Activated T-cell treated with anti-CD3 and anti-CD28 coated beads for 1 hour (primary cell): ENCODE measurements at places on chromosomes 3 and 15.
A peak's percentile ranks its signal among the peaks of the same experiment; 100 is the strongest.

DNA sequence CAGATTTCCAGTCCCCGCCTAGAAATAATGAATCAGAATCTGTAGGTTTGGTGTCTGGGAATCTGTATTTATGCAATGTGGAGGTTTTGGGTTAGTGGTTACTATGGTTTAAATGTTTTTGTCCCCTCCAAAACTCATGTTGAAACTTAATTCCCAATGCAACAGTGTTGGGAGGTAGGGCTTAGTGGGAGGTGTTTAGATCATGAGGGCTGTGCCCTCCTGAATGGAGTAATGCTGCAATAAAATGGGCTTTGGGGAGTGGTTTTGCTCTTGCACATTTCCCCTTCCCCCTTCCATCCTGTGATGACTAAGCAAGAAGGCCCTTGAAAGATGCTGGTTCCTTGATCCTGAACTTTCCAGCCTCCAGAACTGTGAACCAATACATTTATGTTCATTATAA, 9.2 kb upstream of the RFC4 start:
- no peak for DNase-seq

DNA sequence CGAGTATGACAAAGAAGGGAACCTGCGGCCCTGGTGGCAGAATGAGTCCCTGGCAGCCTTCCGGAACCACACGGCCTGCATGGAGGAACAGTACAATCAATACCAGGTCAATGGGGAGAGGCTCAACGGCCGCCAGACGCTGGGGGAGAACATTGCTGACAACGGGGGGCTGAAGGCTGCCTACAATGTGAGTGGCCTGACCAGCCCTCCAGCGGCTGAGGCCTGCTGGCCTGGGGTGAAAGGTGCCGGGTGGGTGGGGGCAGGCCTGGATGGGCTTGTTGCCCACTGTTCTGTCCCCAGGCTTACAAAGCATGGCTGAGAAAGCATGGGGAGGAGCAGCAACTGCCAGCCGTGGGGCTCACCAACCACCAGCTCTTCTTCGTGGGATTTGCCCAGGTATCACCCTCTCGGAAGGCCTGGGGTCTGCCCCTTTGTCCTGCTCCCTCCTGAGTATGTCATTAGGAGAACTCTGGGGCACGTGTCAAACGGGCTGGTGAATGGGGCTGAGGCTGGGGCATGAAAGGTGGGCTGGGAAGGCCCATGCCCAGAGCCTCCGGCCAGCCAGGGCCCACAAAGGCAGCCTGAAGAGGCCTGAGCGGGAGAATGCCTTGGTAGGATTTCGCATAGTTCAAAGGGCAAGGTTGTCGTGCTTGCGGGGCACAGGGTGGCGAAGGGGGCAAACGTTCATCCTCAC, 7.8 kb upstream of the PSMD2 start:
- DNase-seq, result no peak

DNA sequence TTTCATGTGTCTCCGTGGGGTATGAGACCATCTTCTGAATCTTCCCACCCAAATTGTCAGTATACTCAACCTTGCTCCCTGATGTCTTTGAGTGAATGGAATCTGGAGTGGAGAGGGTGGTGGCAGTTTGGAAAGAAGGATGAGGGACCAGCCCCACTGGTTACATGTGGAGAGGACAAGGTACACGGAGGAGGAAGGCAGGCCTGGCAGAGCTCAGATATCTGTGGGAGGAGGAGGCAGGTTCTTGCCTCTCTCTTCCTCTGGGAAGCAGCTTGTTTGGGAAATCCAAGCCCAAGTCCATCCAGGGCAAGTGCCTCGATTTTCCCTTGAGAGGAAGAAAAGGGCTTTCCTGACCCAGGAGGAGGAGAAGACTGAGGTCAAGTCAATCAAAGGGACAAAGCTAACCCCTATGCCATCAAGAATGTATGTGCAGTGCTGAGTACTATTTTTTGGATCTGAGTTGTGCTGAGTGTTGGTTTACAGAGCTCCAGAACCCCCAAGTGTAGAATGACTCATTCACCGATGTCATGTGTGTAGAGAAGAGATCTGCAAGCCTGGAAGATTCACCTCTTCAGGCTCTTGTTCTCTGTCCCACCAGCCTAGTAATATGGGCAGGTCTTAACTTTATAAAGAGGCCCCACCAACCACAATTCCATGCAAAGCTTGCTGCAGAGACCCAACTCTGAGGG, 19.8 kb upstream of the LOXL1 start:
- DNase-seq, result no peak

- DNase-seq, result no peak
These were observed 146.7 kb downstream of the FBN1 start for GRCh38 chr15:48498828-48499227.

DNA sequence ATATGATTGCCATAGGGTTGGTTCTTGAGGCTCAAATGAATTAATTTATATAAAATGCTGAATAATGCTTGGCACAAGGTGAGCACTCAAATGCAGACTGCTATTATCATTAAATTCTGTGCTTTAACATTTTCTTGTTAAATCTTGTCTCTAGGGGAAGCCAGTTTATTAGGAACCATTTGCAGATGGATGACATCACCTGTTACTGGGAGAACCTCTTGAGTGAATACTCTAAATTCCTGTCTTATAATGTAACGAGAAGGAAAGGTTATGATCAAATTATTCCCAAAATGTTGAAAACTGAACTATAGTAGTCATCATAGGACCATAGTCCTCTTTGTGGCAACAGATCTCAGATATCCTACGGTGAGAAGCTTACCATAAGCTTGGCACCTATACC, 6.2 kb upstream of the TIMMDC1 start:
- no peak for DNase-seq

- no peak for DNase-seq
These were observed 10.0 kb upstream of the ATP2B2 start for GRCh38 chr3:10515396-10515795.

DNA sequence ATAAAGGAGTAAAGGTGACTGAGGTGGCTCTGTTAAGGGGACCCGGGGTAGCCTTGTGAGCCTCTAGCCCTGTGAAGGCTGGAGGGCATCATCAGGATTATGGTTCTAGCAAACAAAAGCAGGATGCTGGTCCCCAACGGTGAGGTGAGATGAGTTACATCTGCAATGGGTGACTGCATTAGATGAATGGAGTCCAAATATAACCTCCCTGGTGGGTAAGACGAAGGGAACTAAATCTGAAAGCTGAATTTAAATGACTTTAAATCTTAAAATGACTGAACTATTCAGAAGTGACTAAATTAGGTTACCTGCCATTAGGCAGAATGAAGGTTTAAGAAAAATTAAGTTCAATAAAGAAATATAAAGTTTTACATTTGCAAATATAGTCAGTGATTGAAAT, 4.6 kb upstream of the HLTF start:
- no peak for DNase-seq

GRCh38 chr3:123447749-123448517, 957 bp downstream of the ADCY5 start:
- peak; percentile 13 for DNase-seq

DNA sequence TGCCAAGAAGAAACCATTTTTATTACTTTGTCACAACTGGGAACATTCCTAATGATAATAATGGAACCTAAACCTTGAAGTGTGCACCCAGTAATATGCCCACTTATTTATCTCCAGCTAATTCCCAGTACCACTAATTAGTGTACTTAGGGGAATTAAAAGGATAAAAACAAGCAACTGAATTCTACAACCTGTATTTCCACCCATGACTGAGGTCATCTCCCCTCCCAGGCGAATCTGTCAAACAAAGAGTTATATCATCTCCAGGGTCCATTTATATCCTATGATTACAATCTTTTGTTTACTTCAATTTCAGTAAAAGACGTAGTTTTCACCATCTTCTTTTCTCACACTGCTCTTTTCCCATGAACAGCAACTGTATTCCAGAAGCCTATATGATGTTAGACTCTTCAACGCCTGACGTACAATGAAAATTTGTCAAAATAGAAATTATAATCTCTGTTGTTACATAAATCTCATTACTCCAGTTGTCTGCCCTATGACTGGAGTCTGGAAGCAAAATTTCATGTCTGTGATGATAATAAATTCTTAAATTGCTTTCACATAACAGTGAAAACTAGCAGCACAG, 177.6 kb downstream of the GOLIM4 start:
- DNase-seq, result no peak

DNA sequence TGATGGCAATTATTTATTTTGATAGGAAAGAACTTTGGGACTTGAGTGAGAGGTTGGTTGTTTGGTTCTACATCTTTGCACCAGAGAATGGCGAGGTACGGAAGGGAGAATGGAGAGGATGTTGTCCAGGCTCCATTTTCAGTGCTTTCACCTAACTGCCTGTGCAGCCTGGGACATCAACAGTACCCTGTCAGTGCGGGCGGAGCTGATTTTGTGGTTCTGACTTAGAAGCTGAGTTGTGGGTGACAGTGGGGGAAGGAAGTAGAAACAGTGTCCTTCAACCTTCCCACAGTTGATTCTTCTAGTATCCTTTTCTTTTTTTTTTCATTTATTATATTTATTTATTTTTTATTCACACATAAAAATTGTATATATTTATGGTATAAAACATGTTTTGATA, 95.3 kb downstream of the TIGIT start:
- DNase-seq, result peak; percentile 3

GRCh38 chr3:195168009-195168762, 102.8 kb downstream of the XXYLT1 start:
- no peak for DNase-seq
